Omental fat pad (tissue), 4 donors: ENCODE measurements at places on chromosomes 5 and 9. TPM values are rescaled to one million over a fixed set of nuclear protein-coding genes. Genes with fewer than 3 reads are reported as not detected.

Gene AJM1
- total RNA-seq: 0.82 TPM

Gene SCGB3A2
- total RNA-seq: not detected

Gene NXNL2
- not detected for total RNA-seq

Gene SLC36A2
- total RNA-seq: not detected

Gene TAF11L11
- not detected for total RNA-seq

Gene FXN
- total RNA-seq: 4.0 TPM

Gene UBE2QL1
- 0.74 TPM for total RNA-seq

Gene PRRT1B
- total RNA-seq: not detected

Gene TLR4
- total RNA-seq: 108 TPM

Gene CNOT6
- total RNA-seq: 15.1 TPM

Gene DRD1
- not detected for total RNA-seq

Gene NR5A1
- not detected for total RNA-seq

Gene PLAC8L1
- total RNA-seq: not detected

Gene CCL27
- not detected for total RNA-seq

Gene GTF3C5
- 54.2 TPM for total RNA-seq

Gene DDX41
- 93.7 TPM for total RNA-seq

Gene TNFSF15
- total RNA-seq: 2.4 TPM

Gene KCNV2
- not detected for total RNA-seq

Gene MTRR
- total RNA-seq: 83.3 TPM

Gene TPPP
- 5.1 TPM for total RNA-seq

Gene ANKRD33B
- total RNA-seq: 6.2 TPM

Gene CDO1
- 151 TPM for total RNA-seq

Gene ARSI
- 43.1 TPM for total RNA-seq

Gene PCDHA7
- 0.12 TPM for total RNA-seq

Gene AK3
- 82.6 TPM for total RNA-seq

Gene CEL
- total RNA-seq: 0.32 TPM

Gene URM1
- total RNA-seq: 25.5 TPM

Gene SHB
- total RNA-seq: 13.5 TPM

Gene PDCD1LG2
- 3.5 TPM for total RNA-seq

Gene C5orf52
- total RNA-seq: not detected

Gene SLC36A3
- total RNA-seq: not detected

Gene CDK7
- 14.1 TPM for total RNA-seq

Gene GMCL2
- not detected for total RNA-seq

Gene OR1J2
- not detected for total RNA-seq

Gene NFIB
- total RNA-seq: 111 TPM

Gene SPATA31A3
- not detected for total RNA-seq

Gene DNAJA1
- 189 TPM for total RNA-seq

Gene AFAP1L1
- total RNA-seq: 48.8 TPM

Gene CTXN3
- total RNA-seq: not detected

Gene MARCHF11
- total RNA-seq: not detected

Gene ZMYND19
- total RNA-seq: 11.3 TPM

Gene BHMT2
- 20.8 TPM for total RNA-seq

Gene ACER2
- total RNA-seq: 26.6 TPM

Gene PCDHGA3
- total RNA-seq: 2.6 TPM

Gene FBXO38
- total RNA-seq: 27.1 TPM

Gene TTC23L
- not detected for total RNA-seq

Gene FBXL7
- total RNA-seq: 47.1 TPM

Gene C6
- 9.4 TPM for total RNA-seq

Gene NTNG2
- total RNA-seq: 4.2 TPM

Gene PFN3
- total RNA-seq: not detected

Gene MLANA
- not detected for total RNA-seq

Gene KIF4B
- total RNA-seq: not detected
